Endothelial cell (in vitro differentiated cells): ENCODE measurements at places on chromosomes 2 and 18. TPM values are rescaled to one million over a fixed set of nuclear protein-coding genes. Genes with fewer than 3 reads are reported as not detected.

DNA sequence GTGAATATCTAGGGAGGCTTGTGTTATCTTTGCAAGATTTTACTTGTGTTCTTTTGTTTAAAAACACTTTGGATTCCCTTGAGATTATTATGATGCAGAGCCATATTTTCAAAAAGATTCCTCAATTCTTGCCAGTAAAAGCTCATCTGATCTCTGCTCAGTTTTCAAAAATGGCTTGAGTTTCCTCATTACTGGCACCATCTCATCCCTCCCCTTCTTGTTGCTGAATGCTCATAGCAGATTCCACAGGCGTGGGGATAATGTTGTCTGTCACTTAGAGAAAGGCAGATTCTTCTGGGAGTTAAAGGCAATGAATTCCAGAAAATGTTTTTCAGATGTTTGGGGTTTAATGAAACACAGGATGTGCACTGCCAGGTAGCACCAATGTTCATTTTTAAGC lies 170.4 kb upstream of the TANK start:
- no peak for DNase-seq

DNA sequence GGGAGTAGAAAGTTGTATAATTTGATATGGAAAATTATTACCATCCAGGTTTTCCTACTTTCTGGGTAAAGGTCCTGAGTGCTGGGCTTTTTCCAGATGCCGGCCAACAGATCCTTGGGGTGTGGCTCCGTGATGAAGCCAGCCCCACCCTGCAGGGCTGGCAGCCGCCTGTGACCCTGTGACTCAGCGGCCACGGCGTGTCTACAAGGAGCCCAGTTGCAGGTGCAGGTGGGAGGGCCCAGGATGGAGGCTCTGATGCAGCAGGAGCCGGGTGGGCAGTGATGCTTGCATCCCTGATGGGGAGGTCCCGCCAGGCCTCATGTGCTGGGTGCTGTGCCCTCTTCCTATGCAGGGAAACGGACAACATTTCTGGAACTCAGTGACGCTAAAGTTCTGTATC lies 96.0 kb upstream of the ALKAL2 start:
- DNase-seq: no peak

- DNase-seq: no peak
Observed at GRCh38 chr18:31603315-31603714, 11.6 kb downstream of the TTR start.

- no peak for DNase-seq
Observed at GRCh38 chr2:149103081-149103620, 64.7 kb downstream of the LYPD6B start.

GRCh38 chr2:231743376-231744116 lies 35.2 kb downstream of the PTMA start:
- DNase-seq: no peak

- DNase-seq: no peak
Observed at GRCh38 chr2:68438455-68439303, 28.4 kb downstream of the FBXO48 start.

- peak; percentile 48 for DNase-seq
Observed at GRCh38 chr2:201257381-201257955, 2.9 kb upstream of the CASP8 start.

- no peak for DNase-seq
Observed at GRCh38 chr18:34509163-34509562, 200.9 kb upstream of the DTNA start.

DNA sequence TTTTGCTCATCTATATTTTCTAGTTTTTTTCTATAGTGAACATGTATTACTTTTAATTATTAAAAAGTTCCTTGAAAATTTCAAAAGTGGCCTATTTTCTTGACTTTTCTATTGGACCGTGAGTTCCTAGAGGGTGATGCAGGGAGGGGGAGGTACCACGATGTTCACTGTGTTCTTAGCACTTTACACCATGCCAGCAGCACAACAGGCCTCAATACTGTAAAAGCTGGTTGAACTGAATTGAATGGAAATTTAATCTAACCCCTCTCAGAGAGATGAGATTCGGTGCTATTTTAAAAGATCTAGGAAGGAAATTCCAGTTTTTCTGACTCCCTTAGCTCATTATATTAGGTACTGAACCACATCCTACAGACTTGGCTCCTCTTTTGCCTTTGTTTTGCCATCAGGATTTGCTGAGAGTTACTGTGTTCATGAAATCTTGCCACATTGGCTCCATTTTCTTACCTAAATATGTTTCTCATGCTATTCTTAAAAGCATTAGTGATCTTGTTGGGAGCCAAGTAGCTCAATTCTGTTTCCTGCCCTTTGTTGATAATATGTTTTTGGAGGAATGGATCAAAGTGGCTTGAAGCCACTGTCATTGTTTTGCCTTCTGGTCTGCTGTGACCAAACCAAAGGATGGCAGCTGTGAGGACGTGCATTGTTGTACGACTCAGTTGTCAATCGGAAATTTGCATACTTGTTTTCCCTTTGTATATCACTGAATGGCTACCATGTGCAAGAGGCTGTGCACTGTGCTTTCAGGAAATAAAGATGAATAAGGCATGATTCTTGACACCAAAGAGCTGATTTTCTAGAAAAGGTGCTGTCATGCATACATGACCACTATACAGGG lies 25.3 kb downstream of the MYO1B start:
- no peak for DNase-seq

DNA sequence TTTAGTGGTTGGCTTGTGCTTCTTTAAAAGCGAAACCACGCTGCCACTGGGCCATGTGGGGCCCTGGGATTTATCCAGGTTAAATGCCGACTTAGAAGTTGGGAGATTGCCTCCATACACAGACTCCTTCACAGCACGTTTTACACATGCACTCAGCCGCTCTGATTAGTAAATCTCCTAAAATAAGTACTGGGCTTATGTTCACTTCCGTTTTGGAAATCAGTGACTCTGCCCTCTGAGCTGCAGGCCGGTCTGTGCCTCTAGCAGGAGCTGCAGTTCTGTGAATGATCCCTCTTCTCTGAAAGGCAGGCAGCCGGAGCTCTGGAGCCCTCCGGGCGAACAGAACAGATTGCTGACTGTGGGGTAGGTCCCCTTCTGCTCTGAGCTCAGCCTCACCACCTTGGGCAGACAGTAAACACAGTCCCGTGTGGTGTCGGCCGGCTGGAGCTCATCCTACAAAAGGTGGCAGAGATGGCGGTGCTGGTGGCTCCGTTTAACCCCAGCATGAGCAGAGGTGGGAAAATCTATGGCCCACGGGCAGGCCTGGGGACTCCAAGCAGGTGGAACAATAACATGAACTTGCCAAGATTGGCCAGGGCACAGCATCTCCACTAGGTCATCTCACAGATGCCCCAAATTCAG lies 9.8 kb upstream of the RAB17 start:
- DNase-seq: no peak

- no peak for DNase-seq
Observed at GRCh38 chr2:235928751-235929370, 239.3 kb downstream of the GBX2 start.

Gene DRC1
- 0.36 TPM for total RNA-seq

Gene RBM43
- 5.7 TPM for total RNA-seq

Gene ASTL
- not detected for total RNA-seq
